Activated CD4-positive, alpha-beta T cell treated with anti-CD3 and anti-CD28 coated beads, Interleukin-2, Interleukin-4, amounts not matched to agents 100 ng/mL and 50 ng/mL, durations not matched to agents 16 hours and 8 hours (primary cell): ENCODE measurements at places on chromosomes 5 and 9.

- DNase-seq, result no peak
Observed at GRCh38 chr5:21862986-21863385, 990.2 kb downstream of the CDH12 start.

DNA sequence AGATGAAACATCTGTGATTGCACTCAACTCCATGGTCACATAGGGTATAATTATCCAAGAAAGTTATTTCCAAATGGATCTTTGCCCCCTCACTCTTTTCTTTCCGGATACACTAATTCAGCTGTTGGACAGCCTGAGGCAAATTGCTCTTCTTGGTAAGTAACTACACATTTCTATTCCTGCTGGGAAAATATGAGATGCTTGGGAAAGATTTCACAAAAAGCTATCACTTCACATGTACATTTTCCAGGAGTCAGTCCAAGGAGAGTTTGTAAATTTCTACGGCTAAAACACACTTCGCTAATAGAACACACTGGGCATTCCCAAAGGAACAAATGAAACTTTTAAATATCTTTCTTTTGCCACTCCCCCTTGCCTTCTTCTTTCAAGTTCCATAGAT lies 123.0 kb upstream of the GRIA1 start:
- DNase-seq, result no peak

DNA sequence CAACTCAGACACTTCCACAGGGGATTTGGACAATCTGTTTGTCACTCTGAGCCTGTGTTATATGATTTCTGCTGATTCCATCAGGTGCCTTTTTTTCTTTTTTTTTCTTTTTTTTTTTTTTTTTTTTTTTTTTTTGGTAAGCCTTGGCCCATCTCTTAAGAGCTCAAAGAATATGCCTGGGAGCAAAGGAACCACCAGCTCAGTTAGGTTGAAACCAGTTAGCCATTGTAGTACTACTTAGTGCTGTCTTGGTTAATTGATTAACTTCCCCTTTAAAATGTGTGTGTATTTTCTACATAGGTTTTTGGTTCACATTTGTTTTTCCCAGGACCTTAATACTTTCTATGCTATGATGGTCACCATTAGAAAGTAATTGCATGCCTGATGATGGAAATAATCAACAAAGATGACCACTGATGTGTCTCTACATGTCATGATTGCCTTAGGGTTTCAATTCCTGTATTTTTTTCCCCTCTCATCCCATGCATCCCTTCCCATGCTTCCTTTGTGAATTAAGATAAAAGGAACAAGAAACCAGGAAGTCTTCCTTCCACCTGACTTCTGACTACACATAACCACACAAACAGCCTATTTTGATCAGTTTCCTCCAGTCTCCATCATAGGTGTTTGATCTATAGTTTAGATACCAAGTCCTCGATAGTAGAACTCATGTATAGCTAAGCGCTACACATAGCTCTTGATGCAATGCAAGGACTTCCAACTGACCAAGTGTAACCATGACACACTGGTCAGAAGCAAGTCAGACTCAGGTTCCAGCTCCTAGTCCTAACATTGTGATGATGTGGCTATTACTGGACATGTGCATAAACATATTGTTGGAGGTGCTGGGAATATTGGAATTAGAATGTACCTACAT lies 306.1 kb downstream of the EFNA5 start:
- DNase-seq, result no peak

DNA sequence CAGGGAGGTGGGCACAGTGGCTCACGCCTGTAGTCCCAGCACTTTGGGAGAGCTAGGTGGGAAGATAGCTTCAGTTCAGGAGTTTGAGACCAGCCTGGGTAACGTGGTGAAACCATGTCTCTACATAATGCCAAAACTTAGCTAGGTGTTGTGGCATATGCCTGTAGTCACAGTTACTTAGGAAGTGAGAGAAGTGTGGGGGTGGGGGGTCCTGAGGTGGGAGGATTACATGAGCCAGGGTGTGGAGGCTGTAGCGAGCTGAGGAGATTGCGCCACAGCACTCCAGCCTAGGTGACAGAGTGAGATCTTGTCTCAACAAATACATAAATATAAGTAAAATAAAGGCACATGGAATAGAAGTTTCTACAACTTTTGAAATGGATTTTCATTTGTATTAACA lies 23.1 kb downstream of the VCAN start:
- no peak for DNase-seq

- DNase-seq, result no peak
Observed at GRCh38 chr9:85527331-85528020, 214.3 kb downstream of the AGTPBP1 start.

DNA sequence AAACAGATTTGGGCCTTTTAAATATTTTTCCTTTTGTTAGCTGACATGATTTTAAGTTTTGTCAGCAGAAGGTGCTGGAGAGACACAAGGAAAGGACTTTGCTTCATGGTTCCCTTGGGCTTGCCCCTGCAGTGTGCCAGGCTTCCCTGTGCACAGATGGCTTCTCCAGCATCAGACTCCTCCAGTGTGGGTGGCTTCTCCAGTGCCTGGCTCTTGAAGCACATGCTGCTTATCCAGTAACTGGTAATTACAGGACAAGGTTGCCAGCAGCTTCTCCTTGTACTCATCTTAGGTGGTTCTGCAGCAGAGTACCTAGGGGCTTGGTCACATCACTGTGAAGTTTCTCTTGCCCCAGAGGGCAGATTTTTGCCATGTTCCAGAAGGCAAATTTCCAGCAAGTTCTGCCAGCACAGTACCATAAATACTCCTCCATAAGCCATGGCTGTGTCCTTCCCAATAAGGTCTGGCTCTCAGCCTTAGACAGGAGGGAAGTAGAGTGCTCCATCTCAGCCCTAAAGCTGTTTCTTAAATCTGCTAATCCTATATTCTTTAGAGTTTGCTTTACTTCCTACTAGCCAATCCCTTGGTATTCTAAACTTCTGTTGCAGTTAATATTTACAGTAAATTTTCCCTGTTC lies 62.4 kb downstream of the PJA2 start:
- no peak for DNase-seq

- no peak for DNase-seq
Observed at GRCh38 chr5:95957561-95958203, 4.0 kb downstream of the ELL2 start.

- no peak for DNase-seq
Observed at GRCh38 chr9:12860998-12861397, 86.2 kb downstream of the LURAP1L start.

DNA sequence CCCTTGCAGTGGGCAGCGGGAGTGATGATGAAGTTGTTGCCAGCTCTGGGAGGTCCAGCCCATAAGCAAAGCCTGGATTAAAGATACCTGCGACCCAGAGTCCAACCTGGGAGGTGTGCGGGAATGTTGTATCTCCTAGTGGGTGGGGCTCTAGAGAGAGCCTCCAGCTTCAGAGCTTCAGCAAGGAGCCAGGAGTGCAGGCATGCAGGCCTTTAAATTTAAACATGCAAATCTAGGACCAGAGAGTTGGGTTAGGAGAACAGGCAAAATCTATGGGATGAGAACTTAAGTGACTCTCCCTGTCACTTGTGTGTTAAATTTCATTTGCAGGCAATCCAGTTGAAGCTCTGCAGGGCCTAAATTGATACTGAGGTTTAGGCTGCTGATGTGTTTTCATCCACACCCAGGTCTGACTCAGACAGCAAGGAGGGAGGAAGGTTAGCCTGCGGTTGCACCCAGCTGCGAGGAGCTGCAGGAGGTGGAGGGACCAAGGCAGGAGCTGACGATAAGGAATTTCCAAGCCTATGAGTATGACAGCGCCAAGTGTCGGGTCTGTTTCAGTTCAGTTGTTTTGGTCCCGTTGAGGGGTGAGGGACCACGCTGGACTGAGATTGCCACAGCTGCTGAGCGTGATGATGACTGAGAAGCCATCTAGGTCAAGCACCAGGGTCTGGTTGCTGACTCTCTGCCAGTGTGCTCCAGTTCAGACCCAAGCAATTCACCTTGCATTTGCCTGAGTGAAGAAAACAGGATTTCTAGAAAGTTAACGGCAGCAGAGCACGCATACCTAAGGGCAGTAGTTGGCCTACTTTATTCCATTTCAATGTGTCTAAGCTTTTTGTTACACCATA lies 243.0 kb downstream of the ICE1 start:
- DNase-seq, result no peak

GRCh38 chr5:127340606-127341005 lies 50.0 kb downstream of the MEGF10 start:
- no peak for DNase-seq

DNA sequence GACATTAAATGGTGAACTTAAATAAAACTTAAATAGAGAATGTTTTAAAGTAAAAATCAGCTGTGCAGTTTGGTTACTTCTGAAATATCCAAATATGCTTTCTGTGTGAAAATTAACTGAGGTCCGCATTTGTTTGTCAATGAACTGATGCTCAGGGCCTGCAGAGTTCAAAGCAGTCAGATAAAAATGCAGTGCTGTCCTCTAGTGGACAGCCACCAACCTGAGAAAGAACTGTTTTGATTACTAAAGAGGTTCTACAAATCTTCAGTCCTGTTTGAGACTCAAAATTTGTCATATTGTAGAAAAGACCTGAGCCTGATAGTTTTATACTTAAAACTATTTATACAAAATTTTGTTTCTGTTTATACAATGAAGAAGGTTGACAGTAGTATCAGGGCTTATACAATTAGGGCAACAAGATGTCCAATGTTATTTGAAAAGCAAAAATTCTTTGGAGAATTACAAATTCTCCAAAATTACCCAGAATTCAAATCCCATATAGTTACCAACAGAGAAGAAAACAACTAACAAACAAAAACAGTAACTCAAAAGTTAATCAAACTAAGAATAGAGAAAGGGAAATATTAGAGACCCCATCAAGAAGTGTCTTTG lies 232.3 kb upstream of the TBCA start:
- DNase-seq, result peak; percentile 10

GRCh38 chr9:134969156-134970045 lies 51.7 kb upstream of the FCN1 start:
- no peak for DNase-seq

- no peak for DNase-seq
Observed at GRCh38 chr5:109654455-109654854, 35.3 kb upstream of the MAN2A1 start.

- no peak for DNase-seq
Observed at GRCh38 chr9:84785792-84786547, 116.4 kb downstream of the NTRK2 start.

- no peak for DNase-seq
Observed at GRCh38 chr5:40914835-40915234, 5.5 kb downstream of the C7 start.

DNA sequence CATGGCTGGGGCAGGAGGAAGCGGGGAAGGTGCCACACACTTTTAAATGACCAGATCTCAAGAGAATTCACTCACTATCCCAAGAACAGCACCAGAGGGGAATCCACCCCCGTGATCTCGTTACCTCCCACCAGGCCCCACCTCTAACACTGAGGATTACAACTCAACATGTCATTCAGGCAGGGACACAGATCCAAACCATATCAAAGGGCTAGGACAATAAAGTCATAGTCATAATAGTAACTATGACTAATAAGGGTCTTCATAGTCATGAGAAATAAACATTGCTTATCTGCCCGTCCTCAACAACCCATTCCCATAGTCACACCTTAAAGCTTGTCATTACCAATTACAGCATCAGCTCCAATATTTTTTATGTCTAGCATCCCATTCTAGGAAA lies 65.3 kb upstream of the SMC2 start:
- DNase-seq, result peak; percentile 11

DNA sequence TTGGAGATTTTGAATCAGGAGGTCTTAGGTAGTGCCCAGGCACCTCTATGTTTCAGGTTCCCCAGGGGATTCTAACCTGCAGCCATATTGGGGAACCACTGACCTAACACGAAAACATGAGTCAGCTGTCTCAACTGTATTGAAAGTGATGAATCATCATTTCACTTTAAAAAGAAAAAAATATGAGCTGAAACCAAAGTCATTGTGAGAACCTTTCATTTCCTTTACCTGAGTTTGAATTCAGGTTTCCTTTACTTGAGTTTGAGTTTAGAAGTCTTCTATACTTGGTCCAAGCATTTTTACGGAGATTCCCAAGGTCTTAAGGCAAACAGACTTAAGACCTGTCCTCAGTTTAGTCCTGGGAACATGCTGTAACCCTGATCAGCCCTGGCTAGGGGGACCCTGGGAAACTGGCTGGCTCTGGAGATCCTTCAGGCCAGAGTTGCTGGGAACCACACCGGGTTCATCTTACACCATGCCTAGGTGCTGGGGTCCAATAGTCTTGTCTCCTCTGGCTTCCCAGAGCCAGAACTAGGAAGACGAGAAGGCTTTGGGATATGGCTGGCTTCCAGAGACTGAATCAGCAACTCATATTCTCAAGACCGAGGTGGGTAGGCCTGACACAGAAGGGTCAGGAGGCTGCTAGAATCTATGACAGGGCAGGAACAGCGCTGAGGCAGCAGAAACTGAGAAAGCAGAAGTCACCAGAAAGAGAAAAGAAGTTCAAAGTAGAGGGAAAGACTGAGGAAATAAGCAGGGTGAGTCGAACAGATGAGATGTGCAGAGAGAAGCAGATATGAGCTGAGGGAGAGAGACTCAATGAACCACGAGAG lies 16.4 kb upstream of the PDCD1LG2 start:
- DNase-seq, result peak; percentile 75

- no peak for DNase-seq
Observed at GRCh38 chr5:145158730-145159129, 676.4 kb downstream of the PRELID2 start.

GRCh38 chr9:124741662-124742061 lies 29.4 kb downstream of the NR6A1 start:
- no peak for DNase-seq

DNA sequence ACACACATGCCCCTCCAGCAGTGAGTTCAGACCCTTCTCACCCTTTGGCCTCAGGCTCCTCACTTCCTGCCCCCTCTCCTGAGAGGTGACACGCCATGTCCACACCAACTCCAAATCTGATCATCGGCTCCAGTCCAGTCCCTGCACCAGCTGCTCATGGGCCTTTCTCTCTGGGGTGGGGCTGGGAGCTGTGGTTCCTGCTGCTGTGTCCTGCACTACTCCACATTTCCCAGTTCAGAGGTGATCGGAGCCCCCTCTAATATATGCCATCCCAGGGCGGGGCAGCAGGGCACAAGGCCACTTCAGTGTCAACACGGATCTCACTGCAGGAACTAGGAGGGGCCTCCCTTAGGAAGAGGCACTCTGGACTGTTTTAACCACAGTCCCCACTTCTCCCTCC lies 91.5 kb downstream of the ADAMTS2 start:
- no peak for DNase-seq
